ENCODE measurements at places on chromosomes 12 and 14.
A peak's percentile ranks its signal among the peaks of the same experiment; 100 is the strongest.

- H3K4me3 ChIP-seq = no peak overlapping the region
- H3K27ac ChIP-seq = peak overlapping the region; percentile 49
- peaks cover 35% of the 10 kb centered on the region for H3K36me3 ChIP-seq
- no peaks in the 10 kb centered on the region for H3K4me1 ChIP-seq
Observed at GRCh38 chr14:95463171-95463901, 53.1 kb downstream of the SYNE3 start.

DNA sequence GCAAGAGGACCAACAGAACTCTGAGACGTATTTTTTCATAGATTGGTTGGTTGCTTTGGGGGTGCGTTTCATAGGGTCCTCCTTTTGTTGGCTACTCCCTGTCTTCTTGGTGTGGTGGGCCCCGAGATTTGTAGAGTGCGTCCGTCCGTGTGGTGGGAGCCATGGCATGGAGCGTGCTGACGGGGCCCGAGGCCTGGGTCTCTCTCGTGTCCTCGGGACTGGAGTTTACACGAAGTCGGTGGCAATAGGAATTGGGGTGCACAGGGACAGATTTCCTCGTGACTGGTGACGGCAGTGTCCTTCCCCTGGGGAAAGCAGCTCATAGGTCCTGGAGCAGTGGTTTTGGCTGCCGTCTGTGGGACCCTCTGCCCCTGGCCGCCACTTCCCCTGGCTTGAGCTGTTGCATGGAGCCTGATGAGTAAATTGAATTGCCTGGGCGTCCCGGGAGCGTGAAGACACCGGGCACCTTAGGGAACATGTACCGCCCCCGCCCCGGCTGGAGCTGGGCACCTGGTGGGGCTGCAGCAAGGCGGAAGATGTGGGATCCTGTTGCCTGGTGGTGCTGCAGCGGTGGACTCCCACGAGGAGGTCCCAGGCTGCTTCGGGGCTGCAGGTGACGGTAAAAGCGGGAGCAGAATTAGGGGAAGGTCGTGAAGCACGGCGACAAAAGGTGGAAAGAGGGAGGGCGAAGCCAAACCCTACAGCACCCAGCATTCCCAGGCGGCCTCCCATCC, 153.7 kb upstream of the ALG10B start:
- no peak overlapping the region for H3K27ac ChIP-seq
- DNase-seq = no peak
- H3K4me1 ChIP-seq = no peaks in the 10 kb centered on the region

GRCh38 chr12:79174626-79175025, 310.1 kb downstream of the SYT1 start:
- H3K27ac ChIP-seq = no peak overlapping the region
- no peaks in the 10 kb centered on the region for H3K4me1 ChIP-seq
- no peaks in the 10 kb centered on the region for H3K27me3 ChIP-seq
- no peak overlapping the region for H3K4me3 ChIP-seq
- no peaks in the 10 kb centered on the region for H3K36me3 ChIP-seq

- H3K36me3 ChIP-seq = no peaks in the 10 kb centered on the region
- no peak overlapping the region for H3K27ac ChIP-seq
- H3K27me3 ChIP-seq = peaks cover 12% of the 10 kb centered on the region
- DNase-seq = peak; percentile 64
Observed at GRCh38 chr14:61894452-61895077, 132.3 kb downstream of the SNAPC1 start.

DNA sequence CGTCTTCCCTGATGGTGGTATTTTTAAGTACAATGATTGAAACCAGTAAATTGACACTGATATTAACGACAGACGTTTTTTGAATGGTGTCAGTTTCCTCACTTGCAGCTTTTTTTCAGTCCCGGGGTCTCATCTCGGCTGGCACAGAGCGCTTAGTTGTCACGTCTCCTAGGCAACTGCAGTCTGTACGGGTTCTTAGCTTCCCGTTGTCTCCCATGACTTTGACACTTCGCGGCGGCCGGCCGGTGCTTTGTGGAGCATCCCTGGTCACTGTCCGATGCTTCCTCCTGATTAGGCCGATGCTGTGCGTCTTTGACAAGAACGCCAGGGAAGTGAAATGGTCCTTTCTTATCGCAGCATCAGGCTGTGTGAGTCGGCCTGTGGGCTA, 67.4 kb downstream of the ADGRD1 start:
- no peak overlapping the region for H3K27ac ChIP-seq
- no peaks in the 10 kb centered on the region for H3K27me3 ChIP-seq
- H3K36me3 ChIP-seq = no peaks in the 10 kb centered on the region
- no peak overlapping the region for H3K4me3 ChIP-seq
- DNase-seq = no peak
- no peaks in the 10 kb centered on the region for H3K4me1 ChIP-seq

- H3K4me3 ChIP-seq = no peak overlapping the region
- H3K27ac ChIP-seq = no peak overlapping the region
- H3K4me1 ChIP-seq = no peaks in the 10 kb centered on the region
- H3K27me3 ChIP-seq = no peaks in the 10 kb centered on the region
Observed at GRCh38 chr12:82870771-82871377, 184.2 kb downstream of the TMTC2 start.

DNA sequence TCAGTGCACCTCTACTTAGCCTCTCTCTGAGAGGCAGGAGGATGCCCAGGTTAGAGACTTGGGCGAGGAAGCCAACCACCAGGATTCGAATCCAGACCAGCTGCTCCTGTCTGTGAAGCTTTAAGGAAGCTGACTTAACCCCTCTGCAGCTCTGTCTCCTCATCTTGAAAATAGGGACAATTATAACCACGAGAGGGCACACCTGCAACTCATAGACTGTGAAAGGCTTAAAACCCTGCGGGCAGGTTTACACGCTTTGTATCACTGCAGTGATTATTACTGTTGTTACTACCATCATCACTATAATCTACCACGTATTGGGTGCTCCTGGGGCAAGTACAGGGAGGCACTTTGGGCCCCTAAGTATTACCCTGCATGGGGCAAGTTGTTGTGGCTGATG, 379.8 kb downstream of the VRK1 start:
- peak; percentile 14 for DNase-seq
- H3K4me3 ChIP-seq = no peak overlapping the region
- no peak overlapping the region for H3K27ac ChIP-seq

DNA sequence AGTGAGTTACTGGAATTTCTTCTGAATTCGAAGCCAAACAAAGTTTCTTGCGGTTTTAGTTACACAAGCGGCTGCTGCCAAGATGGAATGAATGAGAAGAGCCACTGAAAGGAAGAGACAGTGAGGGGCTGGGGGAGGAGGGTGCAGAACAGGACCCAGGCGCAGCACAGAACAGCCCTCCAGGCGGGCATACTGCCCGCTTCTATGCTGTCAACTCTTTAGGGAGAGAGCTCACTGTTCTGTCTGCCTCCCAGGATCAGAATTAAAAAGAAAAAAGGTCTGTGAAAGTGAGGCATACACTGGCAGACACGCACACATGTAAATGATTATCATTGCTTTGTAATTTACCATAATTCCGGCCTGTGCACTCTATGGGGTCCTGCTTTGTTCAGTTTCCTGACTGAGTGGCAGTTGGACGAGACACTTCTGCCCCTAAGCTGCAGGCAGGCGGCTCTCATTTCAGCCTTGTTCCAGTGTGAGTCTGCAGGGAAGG, 231.6 kb downstream of the CACNA1C start:
- peak overlapping the region; percentile 29 for H3K4me3 ChIP-seq
- H3K36me3 ChIP-seq = no peaks in the 10 kb centered on the region
- no peak for DNase-seq
- peaks cover 61% of the 10 kb centered on the region for H3K4me1 ChIP-seq
- H3K27me3 ChIP-seq = no peaks in the 10 kb centered on the region

DNA sequence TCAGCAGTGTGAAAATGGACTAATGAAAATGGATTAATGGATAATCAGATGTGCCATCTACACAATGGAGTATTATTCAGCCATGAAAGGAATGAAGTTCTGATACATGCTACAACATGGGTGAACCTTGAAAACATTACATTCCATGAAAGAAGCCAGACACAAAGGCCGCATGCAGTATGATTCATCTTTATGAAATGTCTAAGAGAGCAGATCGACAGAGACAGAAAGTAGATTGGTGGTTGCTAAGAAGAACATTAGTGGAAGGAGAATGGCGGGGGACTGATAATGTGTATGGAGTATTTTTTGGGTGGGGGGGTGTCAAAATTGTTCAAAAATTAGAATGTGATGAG, 47.3 kb downstream of the PRKAB1 start:
- H3K27me3 ChIP-seq = no peaks in the 10 kb centered on the region
- no peaks in the 10 kb centered on the region for H3K4me1 ChIP-seq
- H3K4me3 ChIP-seq = no peak overlapping the region
- no peak overlapping the region for H3K27ac ChIP-seq
- no peak for DNase-seq
- H3K36me3 ChIP-seq = peaks cover 70% of the 10 kb centered on the region

DNA sequence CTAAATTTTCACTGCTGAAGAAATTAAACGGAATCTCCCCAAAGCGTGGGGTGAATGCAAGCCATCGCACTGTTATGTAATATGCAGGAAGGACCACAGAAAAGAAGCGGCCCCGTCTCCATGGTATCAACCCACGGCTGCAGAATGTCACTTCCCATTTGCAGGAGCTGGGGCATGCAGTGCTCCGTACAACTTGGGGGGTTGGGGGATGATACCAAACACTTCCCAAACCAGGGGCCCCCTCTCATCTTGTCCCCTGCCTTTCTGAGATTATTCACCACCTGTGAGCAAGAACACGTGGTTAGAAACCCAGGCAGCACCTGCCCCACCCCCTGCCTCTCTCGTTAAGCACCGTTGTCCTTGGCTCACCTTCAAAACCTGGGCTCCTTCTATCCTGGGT, 505.1 kb upstream of the TMEM132C start:
- H3K4me3 ChIP-seq = no peak overlapping the region
- H3K27ac ChIP-seq = no peak overlapping the region
- H3K36me3 ChIP-seq = no peaks in the 10 kb centered on the region
- no peaks in the 10 kb centered on the region for H3K27me3 ChIP-seq
- H3K4me1 ChIP-seq = peaks cover 4% of the 10 kb centered on the region

- H3K36me3 ChIP-seq = peaks cover 76% of the 10 kb centered on the region
- H3K4me3 ChIP-seq = no peak overlapping the region
- peaks cover 5% of the 10 kb centered on the region for H3K4me1 ChIP-seq
- no peaks in the 10 kb centered on the region for H3K27me3 ChIP-seq
Observed at GRCh38 chr12:62301799-62302133, 41.6 kb downstream of the USP15 start.

DNA sequence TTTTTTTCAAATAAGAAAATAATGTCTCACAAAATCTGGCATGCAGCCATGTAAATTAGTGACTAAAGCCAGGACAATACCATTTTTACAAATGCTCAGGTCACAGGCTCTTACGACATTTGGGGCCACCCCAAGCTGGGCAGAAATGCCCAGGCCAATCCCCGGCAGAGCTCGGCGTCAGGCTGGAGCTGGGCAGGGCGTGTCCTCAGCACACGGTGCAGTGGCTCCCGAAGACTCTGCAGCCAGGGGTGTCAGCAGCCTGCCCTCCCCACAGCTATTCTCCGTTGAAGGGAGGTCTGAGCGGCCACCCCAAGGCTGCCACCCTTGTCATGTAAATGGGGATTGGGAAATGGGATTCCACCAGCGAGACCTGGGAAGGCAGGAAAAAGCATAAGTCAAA, 158.6 kb downstream of the DICER1 start:
- H3K27ac ChIP-seq = no peak overlapping the region
- peak; percentile 38 for DNase-seq
- H3K4me1 ChIP-seq = no peaks in the 10 kb centered on the region
